ENCODE measurements at places on chromosomes 7 and 10.

DNA sequence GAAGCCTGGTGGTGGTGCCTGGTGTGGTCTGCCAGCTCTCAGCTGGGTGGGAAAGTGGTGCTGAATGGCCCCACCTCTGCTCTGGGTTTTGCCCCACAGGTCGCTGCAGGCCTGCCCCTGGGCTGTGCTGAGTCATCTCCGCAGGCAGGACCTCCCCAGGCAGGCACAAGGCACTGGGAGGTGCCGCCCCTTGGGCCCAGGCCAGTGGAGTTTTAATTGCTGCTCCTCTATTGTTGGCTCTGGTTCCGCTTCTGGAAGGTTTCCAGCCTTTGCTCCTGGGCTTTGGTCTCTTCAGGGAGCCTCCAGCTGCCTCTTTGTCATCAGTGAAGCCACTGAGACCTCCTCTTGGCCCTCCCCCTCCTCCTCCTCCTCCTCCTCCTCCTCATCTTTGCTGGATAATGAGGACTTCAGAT, 180.3 kb upstream of the GRB10 start:
- DNase-seq, result peak; percentile 25

GRCh38 chr7:149727053-149727898, 46.1 kb downstream of the ZNF467 start:
- no peak for DNase-seq

- no peak for DNase-seq
Measured at GRCh38 chr7:52838981-52839411, 196.4 kb upstream of the POM121L12 start.

DNA sequence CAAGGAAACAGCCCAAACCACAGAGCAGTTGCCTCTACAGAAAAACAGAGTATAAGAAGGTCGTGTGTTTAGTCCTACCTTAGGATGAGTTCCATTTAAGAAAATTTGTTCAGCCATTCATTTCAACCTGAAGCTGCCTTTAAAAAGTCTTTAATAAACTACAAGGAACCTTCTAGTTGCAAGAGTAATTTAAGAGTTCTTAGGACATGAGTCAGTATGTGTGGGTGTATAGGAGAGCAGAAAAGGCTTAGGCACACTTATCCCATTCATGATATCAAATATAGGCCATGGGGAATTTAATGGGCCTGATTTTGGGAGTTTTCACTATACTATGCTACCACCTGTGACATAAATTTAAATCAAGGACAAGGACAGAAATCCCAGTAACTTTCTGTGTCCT, 496.8 kb downstream of the TFEC start:
- DNase-seq, result peak; percentile 5

DNA sequence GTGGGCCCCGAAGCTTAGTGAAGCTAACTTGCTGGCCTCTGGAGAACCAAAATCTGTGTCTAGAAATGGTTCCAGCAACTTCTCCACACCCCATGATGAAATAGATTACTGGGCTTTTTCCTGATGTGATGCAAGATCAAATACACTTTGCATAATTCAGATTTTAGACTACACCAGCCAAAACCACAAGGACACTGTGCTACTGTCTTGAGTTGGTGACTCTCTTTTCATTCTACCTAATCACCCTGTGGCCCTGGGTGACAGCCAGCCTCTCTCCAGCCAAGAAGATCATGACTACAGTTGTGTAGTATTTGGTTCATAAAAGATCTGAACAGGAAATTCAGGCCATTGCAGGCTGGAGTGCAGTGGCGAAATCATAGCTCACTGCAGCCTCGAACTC, 22.2 kb downstream of the AZGP1 start:
- peak; percentile 88 for DNase-seq

- peak; percentile 99 for DNase-seq
Measured at GRCh38 chr10:117541909-117542705, 439 bp upstream of the EMX2 start.

DNA sequence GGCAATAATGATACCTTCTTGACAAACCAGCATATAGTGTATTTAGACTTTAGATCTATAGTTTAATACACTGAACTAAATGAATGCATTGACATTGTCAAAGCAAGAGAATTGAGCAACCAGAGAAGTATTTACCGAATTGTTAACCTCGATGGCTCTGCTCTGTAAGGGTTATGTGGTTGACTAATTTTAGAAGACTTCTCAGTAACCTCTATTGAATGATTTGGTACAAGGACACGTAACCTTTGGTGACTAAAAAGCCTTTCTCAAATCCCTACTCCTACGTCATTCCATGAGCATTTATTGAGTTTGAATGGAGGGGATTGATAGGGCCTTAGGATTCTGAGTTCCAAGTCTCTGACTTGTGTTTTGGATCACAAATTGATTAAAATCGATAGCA, 67.6 kb downstream of the MDFIC start:
- no peak for DNase-seq

GRCh38 chr10:100143756-100144155, 42.1 kb downstream of the ERLIN1 start:
- DNase-seq, result no peak
